ENCODE measurements at places on chromosomes 13 and 19.

GRCh38 chr19:30419568-30420180, 47.5 kb downstream of the ZNF536 start:
- DNase-seq = no peak

DNA sequence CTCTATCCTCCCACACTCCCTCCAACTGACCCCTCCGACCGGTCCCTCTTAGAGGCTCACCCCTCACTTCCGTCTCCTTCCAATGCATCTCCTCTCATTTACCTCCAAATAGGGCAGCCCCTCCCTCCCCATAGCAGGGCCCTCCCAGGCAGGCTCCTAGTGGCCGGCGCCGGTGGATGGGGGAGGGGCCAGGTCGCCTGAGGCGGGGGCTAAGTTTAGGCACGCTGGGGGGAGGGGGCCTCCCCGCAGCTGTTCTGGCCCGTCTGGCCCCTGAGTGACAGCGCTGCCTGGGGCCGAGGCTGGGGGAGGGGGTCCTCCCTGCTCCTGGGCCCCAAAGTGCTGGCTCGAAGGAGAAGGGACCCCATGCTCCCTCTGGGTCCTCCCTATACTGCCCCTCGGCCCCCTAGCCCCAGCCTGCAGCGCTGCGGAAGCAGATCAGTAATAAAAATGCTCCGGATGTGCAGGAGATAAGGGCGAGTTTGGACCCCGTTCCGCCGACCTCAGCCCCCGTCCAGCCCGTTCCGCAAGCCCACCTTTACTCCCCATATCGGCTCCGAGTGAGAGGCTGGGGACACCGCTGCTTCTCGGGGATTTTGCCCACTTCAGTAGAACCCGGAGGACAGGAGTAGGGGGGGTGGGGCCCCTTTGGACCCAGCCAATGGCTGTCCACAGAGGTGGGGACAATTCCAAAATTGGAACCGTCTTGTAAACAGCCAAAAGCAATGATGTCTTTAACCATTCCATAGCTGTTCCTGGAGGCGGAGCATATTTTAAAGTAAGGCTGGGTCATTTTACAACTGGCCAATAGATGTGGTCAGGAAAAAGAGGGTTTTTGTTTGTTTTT, 4.0 kb downstream of the RTN2 start:
- peak; percentile 45 for DNase-seq

- no peak for DNase-seq
These were observed 41.8 kb downstream of the RFC3 start for GRCh38 chr13:33859691-33860303.

DNA sequence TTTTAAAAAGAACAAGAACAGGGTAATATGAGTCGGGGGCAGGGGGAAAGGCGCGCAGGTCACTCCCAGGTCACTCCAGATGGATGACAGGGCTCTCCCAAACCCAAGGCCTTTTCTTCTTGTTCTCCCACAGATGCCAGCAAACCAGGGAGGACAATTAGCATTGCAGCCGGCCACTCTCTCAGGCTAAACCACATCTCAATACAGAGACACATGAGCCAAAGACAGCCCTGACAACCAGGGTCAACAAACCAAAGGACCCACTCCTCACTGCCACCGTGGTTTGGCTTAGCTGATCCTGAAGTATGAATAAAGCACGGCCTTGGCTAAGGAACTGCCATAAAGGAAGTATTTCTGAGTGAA, 47.3 kb downstream of the LATS2 start:
- DNase-seq = no peak

- no peak for DNase-seq
These were observed 49.4 kb upstream of the TNFSF11 start for GRCh38 chr13:42524487-42525034.

GRCh38 chr19:4206818-4207484, 22.4 kb upstream of the EBI3 start:
- DNase-seq = no peak

DNA sequence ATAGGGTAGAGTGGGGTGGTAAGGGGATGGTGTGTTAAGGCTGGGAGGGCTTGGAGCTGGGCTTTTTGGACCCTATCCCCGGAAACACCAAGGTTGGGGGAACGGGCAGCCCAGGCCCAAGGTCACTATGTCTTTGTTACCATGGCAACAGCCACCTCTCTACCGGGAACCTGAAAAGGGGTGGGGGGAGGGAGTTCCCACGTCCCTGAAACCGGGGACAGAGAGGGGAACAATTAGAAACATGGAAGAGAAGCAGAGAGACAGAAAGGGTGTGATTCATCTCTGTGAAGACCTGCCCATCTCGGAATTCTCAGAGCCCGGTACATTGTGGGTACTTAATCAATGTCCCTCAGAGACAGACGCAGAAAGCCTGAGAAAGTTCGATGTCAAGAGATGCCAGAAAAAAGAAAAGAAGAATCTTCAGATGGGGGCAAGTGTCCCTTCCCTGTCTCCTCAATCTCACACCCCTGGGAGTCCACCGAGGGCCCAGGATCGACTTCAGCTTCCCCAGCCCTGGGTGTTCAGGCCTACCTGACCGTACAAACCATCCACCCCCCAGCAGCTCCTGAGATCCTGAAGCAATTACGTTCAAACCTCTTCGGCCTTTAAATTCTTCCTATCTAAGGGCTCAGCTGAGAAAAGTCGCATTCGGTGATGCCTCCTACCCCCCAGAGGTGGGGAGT, 6.8 kb upstream of the LRFN1 start:
- DNase-seq = no peak

GRCh38 chr19:29677001-29677817, 11.9 kb downstream of the PLEKHF1 start:
- no peak for DNase-seq
